Fibroblast of gingiva (primary cell): ENCODE measurements at places on chromosomes 7 and 10.

GRCh38 chr7:79909176-79909575 lies 225.5 kb upstream of the GNAI1 start:
- DNase-seq, result no peak

GRCh38 chr10:62631241-62631640 lies 173.3 kb upstream of the ADO start:
- DNase-seq, result no peak

DNA sequence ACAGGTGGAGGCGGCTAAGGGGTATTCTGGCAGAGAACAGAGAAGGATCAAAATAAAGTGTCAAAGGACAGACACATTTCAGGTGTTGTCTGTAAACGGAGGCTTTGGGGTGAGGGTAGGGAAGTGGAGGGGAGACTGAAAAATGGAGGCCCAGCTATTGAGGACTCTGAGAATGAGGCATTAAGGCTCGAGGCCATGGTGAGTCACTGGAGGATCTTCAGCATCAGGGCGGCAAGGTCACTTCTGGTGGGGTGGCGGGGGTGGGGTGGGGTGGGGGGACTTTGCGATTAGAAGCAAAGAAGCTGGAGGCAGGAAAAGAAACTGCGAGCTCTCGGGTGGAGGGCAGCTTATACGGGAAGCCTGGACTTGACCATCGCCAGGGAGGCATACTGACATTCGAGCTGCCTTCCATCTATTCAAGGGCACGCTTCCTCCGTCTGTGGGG lies 58.4 kb upstream of the PCGF5 start:
- no peak for DNase-seq

DNA sequence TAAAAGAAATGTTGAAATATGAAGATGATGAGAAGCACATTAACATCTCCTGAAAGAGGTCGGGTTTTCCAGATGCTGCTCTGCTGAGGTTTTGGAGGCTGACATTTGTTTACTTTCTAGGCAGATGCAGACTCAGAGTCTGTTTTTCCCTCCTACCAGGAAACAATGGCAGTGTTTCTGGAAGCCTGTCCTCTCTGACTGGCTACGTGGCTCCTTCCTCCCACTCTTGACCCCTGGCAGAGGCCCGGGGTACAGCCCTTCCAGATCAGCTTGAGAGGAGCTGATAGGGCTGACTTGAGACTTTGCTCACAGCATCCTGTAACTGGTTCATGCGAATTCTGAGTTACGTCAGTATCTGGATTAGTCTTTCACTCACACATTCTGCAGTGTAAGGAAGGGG lies 41.1 kb upstream of the IL15RA start:
- DNase-seq, result no peak

DNA sequence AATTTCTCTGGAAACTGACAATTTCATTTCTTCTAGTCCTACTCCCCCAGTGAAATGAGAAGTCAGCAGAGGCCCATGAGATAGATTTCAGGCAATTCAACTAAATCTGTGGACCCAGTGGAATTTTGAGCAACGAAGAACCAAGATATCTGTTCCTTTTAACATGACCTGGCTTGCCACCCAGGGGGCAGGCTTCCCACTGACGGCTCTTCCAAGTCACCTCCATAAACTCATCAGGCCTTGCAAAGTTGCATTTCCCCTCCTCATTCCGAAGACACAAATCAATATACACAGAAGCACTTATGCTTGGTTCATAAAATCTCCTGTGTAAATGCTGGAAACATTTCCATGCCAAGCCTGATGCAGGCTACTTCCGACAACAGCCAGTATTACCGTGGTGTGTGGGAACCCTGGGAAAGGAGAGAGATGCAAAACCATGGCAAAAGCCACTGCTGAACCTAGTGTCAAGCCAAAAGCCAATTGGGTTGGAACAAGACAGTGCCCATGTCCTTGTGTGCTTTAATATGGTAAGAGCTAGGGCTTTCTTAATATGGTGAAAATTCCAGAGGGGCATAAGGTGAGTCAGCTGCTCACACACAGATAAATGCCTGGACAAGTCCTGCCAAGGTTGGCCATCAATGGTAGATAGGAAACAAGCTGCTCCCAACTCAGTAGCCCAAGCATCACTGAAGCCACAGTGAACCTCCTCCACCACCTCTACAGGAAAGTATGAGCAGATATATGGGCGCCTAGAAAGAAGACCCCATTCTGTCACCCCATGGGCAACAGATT lies 1.6 kb downstream of the FRMD4A start:
- DNase-seq, result no peak
